Caki2 (cell line): ENCODE measurements at places on chromosomes 12 and 14. TPM values are rescaled to one million over a fixed set of nuclear protein-coding genes. Genes with fewer than 3 reads are reported as not detected.

DNA sequence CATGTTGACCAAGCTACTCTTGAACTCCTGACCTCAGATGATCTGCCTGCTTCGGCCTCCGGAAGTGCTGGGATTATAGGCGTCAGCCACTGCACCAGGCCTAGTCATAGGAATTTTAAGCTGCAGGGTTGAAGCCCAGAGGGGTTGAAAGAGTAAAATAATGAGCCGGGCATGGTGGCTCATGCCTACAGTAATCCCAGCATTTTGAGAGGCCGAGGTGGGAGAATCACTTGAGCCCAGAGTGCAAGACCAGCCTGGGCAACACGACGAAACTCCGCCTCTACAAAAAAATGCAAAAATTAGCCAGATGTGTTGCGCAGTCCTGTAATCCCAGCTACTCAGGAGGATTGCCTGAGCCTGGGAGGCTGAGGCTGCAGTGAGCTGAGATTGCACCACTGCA lies 69.6 kb downstream of the GALNT8 start:
- no peak for DNase-seq

DNA sequence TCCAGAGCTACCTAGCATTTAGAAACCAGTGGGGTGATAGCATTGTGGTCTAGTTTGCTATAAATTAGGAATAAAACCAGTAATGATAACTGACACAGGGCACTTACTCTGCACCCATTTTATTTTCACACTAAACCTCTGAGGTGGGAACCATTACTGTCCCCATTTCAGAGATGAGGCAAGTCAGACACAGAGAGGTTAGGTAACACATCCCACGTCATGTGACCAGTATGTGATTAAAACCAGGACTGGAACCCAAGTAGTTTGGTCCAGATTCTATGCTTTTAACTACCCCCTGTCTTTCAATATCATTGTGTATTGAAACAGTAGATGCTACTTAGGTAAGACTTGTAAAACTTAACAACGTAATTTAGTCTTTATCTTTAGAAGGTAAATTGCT lies 110.2 kb downstream of the PLXNC1 start:
- no peak for DNase-seq

GRCh38 chr14:95763875-95764274 lies 50.0 kb upstream of the TCL1A start:
- no peak for DNase-seq

DNA sequence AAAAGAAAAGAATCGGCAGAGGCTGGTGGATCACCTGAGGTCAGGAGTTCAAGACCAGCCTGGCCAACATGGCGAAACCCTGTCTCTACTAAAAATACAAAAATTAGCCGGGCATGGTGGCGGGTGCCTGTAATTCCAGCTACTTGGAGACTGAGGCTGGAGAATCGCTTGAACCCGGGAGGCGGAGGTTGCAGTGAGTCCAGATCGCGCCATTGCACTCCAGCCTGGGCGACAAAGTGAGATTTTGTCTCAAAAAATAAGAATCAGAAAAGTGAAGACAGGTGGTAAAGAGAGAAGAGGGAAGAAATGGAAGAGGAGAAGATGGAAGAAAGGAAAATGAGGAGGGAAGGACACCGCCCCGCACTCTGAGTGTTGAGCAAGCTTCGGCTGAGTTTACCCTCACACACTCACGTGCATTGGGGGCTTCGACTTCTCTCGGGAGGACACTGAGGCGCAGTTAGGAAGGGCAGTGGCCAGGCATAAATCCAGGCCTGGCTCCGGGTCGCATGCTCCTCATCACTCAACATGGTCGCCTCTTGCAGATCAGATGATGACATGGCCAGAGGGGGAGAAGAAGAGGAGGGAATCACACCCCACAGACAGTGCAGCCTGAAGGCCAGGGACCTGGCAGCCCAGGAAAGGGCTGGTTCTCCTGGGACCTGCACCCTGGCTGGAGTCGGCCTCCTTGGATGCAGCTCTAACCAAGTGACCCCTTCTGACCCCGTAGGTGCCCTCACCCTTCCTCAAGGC lies 61.1 kb downstream of the PRMT8 start:
- no peak for DNase-seq

- no peak for DNase-seq
Measured at GRCh38 chr12:107169200-107169599, 75.9 kb upstream of the CRY1 start.

The TC2N gene
- total RNA-seq, result not detected in 2 replicates
